ENCODE measurements at places on chromosomes 11 and 22.
A peak's percentile ranks its signal among the peaks of the same experiment; 100 is the strongest.

- peak; percentile 34 for DNase-seq
Observed at GRCh38 chr22:28899199-28899853, 16.0 kb downstream of the ZNRF3 start.

- DNase-seq, result peak; percentile 46
Observed at GRCh38 chr11:4539603-4540219, 5.3 kb upstream of the OR52M1 start.

DNA sequence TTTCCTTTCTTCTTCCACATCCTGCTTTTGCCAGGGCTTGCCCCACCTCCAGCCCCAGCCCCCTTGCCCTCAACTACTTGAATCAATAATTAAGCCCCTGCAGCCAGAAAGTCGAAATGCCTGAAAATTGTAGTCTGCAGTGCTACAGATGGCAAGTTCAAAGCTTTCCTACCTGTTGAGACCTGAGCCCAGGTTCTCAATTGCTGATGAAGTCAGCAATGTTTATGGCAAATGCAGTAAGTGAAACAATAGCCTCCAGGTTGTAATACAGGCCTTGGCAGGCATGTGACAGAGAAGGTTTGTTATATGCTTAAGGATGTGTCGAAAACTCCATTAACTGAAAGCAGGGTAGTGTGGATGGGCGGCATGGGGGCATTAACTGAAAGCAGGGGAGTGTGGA is 181.1 kb upstream of the SESN3 start:
- no peak for DNase-seq

DNA sequence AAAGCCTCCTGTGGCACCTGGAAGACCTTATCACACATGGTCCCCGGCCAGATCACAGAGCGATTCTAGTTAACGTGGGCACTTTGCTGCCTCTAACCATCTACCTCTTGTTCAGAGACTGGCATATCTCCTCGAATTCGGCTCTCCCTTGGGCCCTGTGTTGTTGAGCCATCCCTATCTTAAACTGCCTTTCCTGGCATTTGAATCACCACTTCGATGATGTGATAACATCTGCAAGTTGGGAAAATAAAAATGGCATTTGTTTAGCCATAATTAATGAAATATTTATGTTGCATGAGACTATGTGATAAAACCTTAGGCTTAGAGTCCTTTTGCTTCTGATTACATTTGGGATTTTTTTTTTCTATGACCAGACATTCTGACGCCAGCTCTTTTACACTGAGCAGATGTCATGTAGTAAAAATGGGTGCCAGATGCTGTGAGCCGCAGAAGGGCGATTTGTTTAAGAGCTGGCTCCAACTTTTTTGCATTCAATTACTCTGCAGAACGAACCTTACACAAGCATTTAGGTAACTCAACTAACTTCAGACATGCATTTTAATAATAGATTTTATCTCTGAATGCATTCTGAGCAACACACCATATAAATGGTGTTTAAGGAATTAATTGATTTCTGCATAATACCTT is 58.5 kb upstream of the PARVA start:
- no peak for DNase-seq

DNA sequence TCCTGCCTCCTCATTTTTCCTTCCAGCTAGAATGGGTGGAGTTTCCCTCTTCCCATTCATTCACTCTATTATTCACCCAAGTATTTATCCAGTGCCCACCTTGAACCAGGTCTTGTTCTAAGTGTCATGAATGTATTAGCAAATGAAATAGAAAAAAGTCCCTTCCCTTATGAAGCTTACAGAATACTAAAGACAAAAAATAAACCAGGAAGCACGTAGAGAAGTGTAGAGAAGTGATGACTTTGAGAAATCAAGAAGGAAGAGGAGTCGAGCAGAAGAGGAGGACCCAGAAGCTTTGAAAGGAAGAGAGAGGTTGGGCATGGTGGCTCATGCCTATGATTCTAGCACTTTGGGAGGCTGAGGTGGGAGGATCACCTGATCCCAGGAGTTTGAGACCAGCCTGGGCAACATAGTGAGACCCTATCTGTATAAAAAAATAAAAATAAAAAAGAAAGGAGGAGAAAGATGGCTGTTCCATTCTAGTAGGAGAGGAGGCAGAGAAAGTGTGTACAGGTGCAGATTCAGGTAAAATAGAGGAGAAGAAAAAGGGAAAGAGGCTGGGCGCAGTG is 17.1 kb upstream of the SYVN1 start:
- no peak for DNase-seq

DNA sequence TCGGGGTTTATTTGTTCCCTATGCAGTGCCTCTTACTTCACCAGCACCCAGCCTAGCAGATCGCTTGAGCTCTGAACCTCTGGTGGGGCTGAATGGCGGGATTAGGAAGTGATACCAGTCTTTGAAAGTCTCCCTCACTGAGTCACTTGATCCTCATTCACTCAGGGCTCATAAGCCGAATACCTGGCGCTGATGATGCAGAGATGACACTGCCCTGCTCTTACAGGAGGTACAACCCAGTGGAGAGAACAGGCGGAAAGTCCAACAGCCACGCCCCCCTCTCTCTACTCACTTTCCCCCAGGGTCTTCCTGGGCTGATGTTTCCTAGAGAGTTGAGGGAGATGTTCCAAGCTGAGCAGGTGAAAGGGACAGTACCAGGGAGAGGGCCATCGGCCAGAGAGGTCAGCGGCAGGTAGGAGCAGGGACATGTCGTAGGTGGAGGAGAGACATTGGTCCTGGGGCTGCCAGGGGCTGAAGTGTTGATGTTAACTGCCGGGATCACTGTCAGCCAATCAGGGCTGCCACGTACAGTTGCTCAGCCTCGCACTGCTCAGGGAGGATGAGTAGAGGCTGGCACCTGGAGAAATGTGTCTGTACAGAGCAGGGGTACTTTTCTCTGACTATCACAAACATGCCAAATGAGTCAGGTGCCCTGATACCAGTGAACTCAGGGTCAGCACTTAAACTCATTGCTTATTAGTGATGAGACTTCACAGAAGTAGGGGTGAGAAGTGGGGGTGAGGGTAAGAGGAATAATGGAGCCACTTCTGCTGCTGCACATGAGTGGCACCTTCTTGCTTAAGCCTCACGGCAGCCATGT is 9.9 kb upstream of the APOBEC3A start:
- DNase-seq, result no peak

DNA sequence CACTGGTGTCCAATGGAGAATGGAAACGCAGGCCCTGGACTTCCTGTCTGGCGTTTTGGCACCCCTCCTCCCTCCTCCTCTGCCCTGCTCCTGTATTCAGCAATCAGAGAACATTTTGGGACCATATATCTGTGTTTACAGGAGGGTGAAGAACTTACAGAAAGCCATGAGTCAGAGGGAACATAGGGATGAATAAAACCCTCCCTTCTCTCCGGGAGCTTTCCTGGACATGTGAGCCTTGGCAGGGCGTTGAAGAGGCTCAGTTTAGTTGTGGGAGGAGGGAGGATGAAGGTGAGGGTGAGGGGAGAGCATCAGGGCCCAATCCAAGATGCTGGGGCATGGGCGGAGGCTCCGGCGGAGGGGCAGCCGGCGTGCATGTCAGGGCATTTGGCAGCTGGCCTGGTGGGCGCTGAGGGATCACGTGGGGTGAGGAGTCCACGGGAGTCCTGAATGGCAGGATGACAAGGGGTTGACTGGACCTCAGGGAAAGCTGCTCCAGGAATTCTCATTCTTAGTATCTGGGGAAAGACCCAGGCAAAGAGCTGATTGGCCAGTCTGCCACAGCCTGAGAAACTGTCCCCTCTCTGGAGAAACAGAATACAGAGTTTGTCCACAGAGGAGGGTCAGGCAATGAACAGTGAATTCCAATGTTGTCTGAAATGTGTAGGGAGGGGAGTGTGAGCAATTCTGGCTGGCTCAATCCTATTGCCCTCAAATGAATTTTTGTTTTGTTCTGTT is 28.9 kb downstream of the MICAL2 start:
- no peak for DNase-seq

- DNase-seq, result no peak
Observed at GRCh38 chr11:70577948-70578347, 179.6 kb downstream of the CTTN start.

GRCh38 chr11:5204787-5205186 is 4.3 kb upstream of the OR51V1 start:
- DNase-seq, result no peak

DNA sequence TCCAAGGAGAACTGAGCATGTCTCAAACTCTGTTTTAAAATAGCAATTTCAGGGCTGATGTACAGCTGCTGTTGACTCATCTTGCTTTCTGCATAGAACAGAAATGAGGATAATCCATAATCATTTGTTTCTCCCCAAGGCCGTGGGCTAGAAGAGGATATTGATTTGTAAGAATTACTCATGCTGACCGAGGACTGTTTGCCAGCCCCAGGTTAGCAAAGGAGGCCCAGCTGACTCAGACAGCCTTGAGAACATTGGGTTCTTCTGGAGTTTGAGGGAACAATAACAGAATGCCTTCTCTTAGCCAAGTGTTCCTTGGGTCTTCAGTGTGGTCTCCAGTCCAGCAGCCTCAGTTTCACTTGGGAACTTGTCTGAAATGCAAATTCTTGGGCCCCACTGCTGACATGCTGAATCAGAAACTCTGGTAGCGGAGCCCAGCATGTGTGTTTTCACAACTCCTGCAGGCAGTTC is 92.0 kb downstream of the ZC3H12C start:
- DNase-seq, result no peak

- no peak for DNase-seq
Observed at GRCh38 chr11:72777755-72778278, 16.0 kb downstream of the STARD10 start.

GRCh38 chr22:27573280-27574001 is 228.1 kb downstream of the MN1 start:
- no peak for DNase-seq

DNA sequence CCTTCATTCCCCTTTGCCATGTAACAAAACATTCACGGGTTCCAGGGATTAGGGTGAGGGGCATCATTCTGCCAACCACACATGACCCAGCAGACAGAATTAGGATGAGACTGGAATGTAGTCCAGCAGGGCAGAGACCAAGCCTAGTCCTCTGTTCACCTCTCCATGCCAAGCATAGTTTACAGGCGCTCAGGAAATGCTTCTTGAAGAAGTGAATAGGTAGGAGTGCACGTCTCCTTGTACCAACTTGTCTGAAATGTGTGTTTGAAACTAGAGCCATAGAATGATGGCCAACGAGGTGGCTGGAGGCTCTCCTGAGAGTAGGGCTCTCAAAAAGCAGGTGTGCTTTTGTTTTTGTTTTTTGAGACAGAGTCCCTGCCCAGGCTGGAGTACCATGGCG is 8.2 kb downstream of the SPINDOC start:
- no peak for DNase-seq

DNA sequence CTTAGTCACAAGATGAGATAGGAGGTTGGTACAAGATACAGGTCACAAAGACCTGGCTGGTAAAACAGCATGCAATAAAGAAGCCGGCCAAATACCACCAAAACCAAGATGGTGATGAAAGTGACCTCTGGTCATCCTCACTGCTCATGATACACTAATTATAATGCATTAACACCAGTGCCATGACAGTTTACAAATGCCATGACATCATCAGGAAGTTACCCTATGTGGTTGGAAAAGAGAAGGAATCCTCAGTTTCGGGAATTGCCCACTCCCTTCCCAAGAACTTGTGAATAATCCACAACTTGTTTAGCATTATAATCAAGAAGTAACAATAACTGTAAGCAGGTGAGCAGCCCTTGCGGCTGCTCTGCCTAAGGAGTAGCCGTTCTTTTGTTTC is 408.5 kb upstream of the RAG2 start:
- no peak for DNase-seq

GRCh38 chr11:75594211-75594610 is 32.2 kb downstream of the SERPINH1 start:
- DNase-seq, result no peak

DNA sequence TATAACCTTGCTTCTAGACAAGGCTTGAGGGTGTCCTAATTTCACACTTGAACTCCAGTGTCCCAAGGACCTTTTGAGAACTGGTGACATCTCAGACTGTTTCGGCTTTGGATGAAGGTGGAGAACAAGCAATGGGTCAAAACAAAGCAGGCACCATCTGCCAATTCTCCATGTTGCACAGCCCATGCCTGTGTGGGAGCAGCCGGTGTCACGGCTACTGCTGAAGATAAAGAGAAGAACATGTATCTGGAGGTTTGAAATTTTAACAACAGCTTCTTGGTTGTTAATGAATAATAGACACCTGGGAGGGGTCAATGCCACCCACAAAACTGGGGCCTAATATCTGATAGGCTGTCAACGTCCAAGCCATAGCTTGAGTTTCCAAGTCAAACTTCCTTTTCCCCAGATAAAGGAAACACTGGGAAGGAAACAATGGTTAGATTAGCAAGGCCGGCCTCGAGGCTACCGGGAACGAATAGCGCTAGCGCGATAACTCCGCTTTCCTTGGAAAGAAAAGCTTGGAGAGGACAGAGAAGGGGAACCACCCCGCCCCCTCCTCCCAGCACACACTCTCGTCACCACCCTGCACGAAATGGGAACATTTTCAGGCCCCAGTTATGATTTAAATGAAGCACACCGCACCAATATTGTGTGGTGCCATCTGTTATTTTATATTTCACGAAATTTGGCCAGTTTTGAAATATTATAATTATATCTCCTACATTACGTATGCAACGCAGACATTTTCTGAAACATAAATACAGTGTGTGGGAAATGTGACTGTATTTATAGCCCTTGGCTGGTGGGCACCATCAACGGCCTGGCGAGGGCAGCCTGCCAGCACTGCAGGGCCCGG is 21.8 kb upstream of the OPCML start:
- no peak for DNase-seq

- DNase-seq, result no peak
Observed at GRCh38 chr22:40517631-40518030, 118.9 kb downstream of the MRTFA start.

- DNase-seq, result no peak
Observed at GRCh38 chr11:7160814-7161489, 72.2 kb downstream of the RBMXL2 start.

GRCh38 chr11:117420143-117420485 is 92.5 kb downstream of the CEP164 start:
- no peak for DNase-seq

DNA sequence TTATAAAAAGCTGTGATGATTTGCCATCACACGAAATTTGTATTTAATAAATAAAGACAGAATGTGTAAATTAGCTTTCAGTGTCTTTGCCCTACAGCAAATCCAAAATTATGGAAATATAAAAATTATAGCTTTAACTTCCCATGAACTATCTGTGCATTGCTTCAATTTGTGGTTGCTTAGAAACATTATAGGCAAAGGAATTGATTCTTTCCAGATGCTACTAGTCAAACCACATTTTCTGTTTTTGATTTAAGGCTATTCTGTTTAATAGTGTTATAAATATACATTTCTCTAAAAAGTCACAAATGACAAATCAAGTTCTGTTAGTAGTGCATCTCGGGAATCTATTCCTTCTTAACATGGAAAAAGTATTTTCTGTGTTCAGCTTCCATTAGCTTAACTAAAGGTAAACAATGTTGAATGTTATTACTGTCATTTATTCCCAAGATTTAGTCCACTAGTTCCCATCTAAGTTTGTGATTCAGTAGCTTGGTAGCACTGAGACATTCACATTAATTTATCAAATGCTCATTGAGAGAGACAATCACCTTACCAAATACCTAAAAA is 1086.3 kb upstream of the CCDC90B start:
- no peak for DNase-seq

- DNase-seq, result no peak
Observed at GRCh38 chr11:96752221-96752620, 362.4 kb downstream of the JRKL start.

- no peak for DNase-seq
Observed at GRCh38 chr11:133549826-133550225, 17.5 kb upstream of the OPCML start.

GRCh38 chr11:32895471-32895870 is 2.9 kb downstream of the QSER1 start:
- no peak for DNase-seq

- no peak for DNase-seq
Observed at GRCh38 chr11:127643268-127644058, 642.9 kb upstream of the KIRREL3 start.

GRCh38 chr11:7524462-7525235 is 10.8 kb downstream of the PPFIBP2 start:
- no peak for DNase-seq

All from activated naive CD8-positive, alpha-beta T cell treated with anti-CD3 and anti-CD28 coated beads, Interleukin-2, amount 50 U/mL, for 24 hours (primary cell).